ENCODE measurements at places on chromosomes 2 and 18. TPM values are rescaled to one million over a fixed set of nuclear protein-coding genes. Genes with fewer than 3 reads are reported as not detected.

Gene SP140
- 1.6 TPM for total RNA-seq

Gene SPDYA
- 1.5 TPM for total RNA-seq

Gene MCM6
- total RNA-seq: 19.2 TPM

Gene SPRED2
- 14.9 TPM for total RNA-seq

Gene PRLH
- total RNA-seq: not detected

Gene CYBRD1
- total RNA-seq: 108 TPM

Gene FSHR
- total RNA-seq: 0.17 TPM

Gene EGR4
- not detected for total RNA-seq

Gene CYP1B1
- 102 TPM for total RNA-seq

Gene ADRA2B
- total RNA-seq: 0.79 TPM

Gene ASB18
- 0.39 TPM for total RNA-seq

Gene GREB1L
- total RNA-seq: 7.9 TPM

Gene ITGB1BP1
- total RNA-seq: 52.7 TPM

Gene ABCG5
- 0.10 TPM for total RNA-seq

Gene TMEM247
- not detected for total RNA-seq

Gene NOSTRIN
- 20.4 TPM for total RNA-seq

Gene ALPP
- total RNA-seq: not detected

Gene IL1RL2
- total RNA-seq: 0.28 TPM

Gene SERPINB10
- 3.7 TPM for total RNA-seq

Gene PDCD1
- total RNA-seq: 0.06 TPM

Gene PDE1A
- 73.8 TPM for total RNA-seq

Gene SF3B6
- 162 TPM for total RNA-seq

Gene NEB
- total RNA-seq: 2.4 TPM

Gene COL4A4
- 1.7 TPM for total RNA-seq

Gene NT5C1B
- total RNA-seq: not detected

Gene CNPPD1
- total RNA-seq: 27.5 TPM

Gene AQP12A
- total RNA-seq: not detected

Gene FOSL2
- total RNA-seq: 14.2 TPM

Gene APOB
- total RNA-seq: 0.69 TPM

Gene GCFC2
- total RNA-seq: 25.7 TPM

Gene SLC4A3
- 17.0 TPM for total RNA-seq

Gene SPATA3
- not detected for total RNA-seq

Gene ACKR3
- 52.0 TPM for total RNA-seq

Gene CEP76
- 12.4 TPM for total RNA-seq

Gene CDCA7
- total RNA-seq: 8.0 TPM

Gene PLB1
- 5.5 TPM for total RNA-seq

Gene ANKRD62
- 0.10 TPM for total RNA-seq

Gene DAW1
- total RNA-seq: 5.0 TPM

Gene CABLES1
- 11.9 TPM for total RNA-seq

Measured in spinal cord (tissue), 10 donors.